ENCODE measurements at places on chromosomes 16 and 17.

GRCh38 chr16:10370096-10370726, 15.7 kb upstream of the ATF7IP2 start:
- DNase-seq: no peak

- DNase-seq: no peak
Observed at GRCh38 chr16:57159447-57159846, 26.4 kb downstream of the PSME3IP1 start.

GRCh38 chr17:30173649-30174048, 57.0 kb downstream of the NSRP1 start:
- DNase-seq: no peak

DNA sequence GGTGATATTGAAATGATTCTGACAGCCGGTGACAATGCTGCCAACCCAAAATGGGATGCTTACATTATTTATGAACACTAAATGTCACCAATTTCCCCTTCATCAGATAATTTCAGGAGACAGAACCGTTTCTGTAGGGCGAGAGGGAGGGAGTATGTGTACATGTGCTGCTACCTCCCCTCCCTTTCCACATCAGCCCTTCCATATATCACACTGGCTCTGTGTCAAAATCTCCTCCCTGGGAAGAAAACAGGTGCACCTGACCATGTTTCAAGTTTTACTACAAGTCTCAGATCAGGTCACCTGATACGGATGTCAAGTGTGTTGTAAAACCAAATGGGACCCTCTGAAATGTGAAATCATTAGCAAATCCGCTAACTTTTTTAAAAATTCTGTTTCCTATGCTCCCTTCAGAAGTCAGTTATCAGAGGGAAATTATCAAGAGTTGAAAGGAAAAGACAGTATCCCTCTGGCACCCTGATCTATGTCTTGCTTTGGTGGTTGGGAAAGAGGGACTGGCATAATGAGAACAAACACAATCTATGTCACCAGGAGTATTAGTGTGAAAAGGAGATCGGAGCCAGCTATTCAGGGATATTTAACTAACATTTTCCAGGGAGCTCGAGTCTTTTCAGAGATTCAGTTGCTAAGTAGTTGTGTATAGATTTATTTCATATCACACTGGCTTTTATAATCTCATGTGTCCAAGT, 1002.3 kb upstream of the CDH8 start:
- DNase-seq: no peak

- no peak for DNase-seq
Observed at GRCh38 chr17:44794851-44795413, 35.2 kb downstream of the GJC1 start.

GRCh38 chr17:77792626-77793025, 165.9 kb upstream of the TNRC6C start:
- DNase-seq: no peak

- DNase-seq: no peak
Observed at GRCh38 chr17:3755335-3756030, 31.8 kb downstream of the HASPIN start.

GRCh38 chr17:66593116-66593515, 241.8 kb upstream of the CACNG5 start:
- DNase-seq: no peak

- DNase-seq: no peak
Observed at GRCh38 chr17:61587807-61588660, 3.0 kb downstream of the NACA2 start.

Data from CD4-positive, alpha-beta T cell (primary cell).